ENCODE measurements at places on chromosomes 16 and 17.
A peak's percentile ranks its signal among the peaks of the same experiment; 100 is the strongest.

DNA sequence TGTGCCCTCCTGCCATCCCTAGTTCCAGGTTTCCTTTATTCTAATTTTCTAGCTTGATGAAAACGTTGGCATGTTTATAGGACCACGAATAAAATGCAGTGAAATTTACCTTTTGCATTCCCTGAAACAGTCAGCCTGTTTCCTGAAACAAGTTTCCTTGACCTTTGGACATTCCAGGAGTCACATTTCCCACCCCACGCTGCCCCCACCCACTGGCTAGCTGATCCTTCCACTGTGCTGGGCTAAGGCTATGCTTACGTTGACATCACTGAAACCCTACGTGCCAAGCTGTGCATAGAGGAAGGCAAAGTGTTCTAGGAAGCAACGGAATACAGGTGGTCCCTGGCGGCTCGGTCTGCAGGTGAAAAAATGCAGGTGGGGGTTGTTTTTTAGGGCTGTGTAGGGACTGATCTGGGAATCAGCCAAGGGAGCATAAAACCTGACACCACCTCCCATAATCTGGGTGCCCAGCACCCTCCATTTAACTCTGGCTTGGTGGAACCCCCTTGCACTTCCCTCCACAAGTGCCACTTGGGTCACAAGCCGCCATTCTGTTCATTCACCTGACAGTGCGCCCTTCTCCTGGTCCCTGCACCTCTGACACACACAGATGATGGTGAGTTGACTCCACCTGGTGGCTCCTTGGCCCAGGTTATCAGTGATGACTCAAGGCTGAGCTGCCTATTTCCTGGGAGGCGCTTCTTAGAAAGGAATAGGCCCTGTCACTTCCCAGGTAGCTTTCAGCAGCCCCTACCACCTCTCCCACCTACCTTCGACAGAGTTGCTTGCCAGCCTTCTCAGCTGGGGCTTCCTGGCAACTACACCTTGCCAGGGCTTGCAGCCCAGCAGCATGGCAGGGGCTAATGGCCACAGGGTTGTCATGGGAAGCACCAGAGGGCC lies 83.7 kb downstream of the N4BP1 start:
- peak; percentile 12 for DNase-seq

GRCh38 chr16:77724174-77724573 lies 1.9 kb downstream of the NUDT7 start:
- no peak for DNase-seq

GRCh38 chr16:84726079-84726668 lies 26.4 kb downstream of the USP10 start:
- peak; percentile 78 for DNase-seq

GRCh38 chr16:56436258-56436657 lies 10.9 kb upstream of the AMFR start:
- DNase-seq = no peak

DNA sequence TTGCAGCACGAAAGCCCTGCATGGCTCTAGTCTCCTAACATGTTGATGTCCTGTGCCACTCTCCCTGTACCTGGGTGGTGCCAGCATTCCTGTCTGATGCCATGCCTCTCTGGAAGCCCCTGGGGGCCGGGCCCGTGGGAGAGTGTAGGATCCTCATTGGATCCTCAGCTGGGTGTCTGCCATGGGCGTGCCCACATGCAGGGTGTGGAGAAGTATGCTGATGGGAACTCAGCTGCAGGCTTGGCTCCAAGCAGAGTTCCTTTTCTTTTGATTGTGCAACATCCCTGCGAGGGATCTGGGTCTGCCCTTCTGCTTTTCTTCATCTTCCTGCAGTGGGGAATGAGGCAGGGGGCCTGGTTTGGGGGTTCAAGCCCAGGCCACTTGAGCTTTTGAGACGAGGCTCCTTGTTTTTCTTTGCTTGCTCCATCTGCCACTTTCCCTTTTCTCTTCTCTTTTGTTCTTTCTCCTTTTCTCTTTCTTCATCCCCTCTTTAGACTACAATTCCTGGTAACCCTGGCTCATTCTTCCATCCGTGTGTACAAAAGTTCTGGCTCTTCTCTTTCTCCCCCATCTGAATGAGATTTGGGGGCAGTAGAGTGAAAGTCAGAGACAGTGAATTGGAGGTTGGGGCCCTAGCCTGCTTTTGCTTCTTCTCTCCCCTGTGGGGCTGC lies 32.9 kb downstream of the KSR1 start:
- no peak for DNase-seq

DNA sequence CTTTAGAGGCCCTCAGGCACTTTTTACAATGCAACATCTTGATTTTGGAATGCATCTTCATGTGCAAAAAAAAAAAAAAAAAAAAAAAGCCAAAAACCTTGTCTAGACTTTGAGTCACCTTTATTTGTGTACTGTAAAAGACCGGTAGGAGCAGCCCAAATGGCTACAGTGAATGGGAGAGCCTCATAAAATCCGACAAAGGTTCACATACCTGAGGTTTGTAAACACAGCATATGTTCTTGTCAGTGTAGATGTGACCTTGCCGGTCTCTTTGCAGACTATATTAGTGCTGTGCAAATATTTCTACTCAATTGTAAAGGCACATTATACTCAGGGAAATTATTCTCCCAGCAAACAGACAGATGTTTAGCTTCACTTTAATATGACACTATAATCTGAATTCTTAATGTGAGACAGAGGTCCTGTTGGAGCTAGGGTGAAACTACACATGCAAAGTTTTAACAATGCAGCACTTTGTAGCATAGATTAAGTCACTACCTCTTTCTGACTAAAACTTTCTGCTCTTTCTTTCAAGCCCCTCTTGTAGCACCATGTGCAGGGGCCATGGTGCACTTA lies 211.3 kb downstream of the CA10 start:
- no peak for DNase-seq

DNA sequence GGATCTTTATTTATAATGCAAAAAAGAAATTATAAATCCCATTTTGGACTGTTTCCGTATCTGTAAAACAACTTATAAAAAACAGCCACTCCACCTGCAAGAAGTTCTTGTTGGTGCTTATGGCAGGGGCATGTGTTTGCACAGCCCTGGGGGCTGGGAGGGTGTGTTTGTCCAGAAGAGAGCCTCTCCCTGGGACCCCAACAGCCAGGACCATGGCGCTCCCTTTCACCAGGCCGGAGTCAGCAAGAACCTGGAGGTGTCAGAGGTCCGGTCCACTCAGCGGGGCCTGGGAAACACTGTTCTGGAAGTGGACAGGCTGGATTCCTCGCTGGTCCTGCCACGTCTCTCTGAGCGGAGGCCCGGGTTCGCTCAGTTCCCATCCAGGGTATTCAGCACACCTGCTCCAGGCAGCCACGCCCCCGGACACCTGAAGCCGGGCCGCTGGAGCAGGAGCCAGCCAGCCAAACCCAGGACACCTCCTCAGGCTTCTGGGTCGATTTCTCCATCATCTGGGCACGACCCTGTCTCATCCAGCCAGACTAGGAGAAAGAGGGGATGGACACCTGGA lies 18.9 kb upstream of the GINS2 start:
- DNase-seq = no peak

DNA sequence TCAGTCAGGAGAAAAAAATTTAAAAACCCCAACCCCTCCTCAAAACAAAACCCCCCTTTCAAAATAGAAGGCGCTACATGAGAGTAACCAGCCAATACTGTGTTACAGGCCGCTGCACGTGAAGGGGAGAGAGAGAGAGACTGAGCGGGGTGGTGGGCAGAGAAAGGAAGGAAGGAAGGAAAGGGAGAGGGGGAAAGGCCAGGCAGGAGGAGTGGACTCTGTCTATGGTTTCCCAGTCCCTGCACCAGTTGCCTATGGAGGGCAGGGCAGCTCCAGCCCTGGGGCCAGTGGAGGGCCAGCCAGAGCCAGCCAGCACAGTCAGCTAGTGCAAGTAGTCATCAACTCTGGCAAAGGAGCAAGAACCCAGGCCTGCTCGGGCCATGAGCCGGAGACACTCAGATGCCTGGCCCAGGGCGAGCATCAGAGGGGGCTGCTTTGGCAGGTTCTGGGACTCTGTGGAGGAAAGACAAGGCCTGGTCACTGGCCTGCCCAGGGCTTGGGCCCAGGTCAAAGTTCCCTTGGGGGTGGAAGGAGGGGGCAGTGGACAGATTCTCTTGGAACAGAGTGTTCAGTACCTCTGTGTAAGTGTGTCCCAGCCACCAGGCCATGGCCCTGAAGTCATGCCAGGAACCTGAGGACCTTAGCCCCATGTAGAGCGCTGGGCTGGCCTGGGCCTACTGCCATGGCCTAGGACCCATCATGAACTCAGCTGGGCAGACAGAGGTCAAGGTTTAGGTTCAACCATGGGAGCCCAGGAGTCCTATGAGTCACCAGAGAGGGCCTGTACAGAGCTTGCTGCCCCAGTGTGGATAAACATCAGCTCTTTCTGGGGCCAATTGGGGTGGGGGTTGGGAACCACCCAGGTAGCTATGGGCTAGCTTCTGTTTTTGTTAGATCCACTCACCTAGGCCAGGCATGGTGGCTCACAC lies 7.3 kb upstream of the GFOD2 start:
- DNase-seq = no peak
